Panc1 (cell line): ENCODE measurements at places on chromosomes 3 and 15.

- H3K36me3 ChIP-seq = peaks cover 5% of the 10 kb centered on the region; the same call in 1 of the 2 replicates
- H3K27me3 ChIP-seq = no peaks in the 10 kb centered on the region
- no peaks in the 10 kb centered on the region for H3K4me1 ChIP-seq
- DNase-seq = no peak
- no peak overlapping the region for H3K4me3 ChIP-seq
Observed at GRCh38 chr3:64027658-64028057, 4.4 kb upstream of the PSMD6 start.

DNA sequence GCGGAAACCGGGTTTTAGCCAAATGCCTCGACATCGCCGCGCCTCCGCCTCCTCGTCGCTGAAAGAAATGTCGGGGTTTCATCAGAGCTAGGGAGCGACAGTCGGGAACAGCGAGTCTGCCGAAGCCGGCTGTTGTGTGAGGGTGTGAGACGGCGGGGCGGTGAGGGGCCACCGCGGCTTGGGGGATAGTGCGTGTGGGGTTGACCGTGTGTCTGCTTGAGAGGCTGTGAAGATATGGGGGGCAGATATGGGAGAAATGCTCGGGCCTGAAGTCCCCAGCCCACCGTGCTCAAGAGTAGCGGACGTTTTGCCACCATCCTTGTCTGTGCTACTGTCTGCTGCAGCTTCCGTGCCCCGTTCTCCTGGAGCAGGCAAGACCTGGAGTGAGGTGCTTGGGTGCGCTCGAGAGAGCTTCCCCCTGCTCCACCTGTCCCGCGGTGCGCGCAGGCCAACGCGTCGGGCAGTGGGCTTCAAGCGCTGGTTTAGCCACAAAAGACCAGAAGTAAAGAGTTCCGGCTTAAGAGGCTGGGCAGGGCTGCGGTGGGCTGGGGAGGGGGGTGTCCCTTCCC is 716 bp upstream of the ISLR2 start:
- DNase-seq = no peak
- peak overlapping the region; percentile 24 for H3K4me3 ChIP-seq
- peaks cover 14% of the 10 kb centered on the region for H3K4me1 ChIP-seq

DNA sequence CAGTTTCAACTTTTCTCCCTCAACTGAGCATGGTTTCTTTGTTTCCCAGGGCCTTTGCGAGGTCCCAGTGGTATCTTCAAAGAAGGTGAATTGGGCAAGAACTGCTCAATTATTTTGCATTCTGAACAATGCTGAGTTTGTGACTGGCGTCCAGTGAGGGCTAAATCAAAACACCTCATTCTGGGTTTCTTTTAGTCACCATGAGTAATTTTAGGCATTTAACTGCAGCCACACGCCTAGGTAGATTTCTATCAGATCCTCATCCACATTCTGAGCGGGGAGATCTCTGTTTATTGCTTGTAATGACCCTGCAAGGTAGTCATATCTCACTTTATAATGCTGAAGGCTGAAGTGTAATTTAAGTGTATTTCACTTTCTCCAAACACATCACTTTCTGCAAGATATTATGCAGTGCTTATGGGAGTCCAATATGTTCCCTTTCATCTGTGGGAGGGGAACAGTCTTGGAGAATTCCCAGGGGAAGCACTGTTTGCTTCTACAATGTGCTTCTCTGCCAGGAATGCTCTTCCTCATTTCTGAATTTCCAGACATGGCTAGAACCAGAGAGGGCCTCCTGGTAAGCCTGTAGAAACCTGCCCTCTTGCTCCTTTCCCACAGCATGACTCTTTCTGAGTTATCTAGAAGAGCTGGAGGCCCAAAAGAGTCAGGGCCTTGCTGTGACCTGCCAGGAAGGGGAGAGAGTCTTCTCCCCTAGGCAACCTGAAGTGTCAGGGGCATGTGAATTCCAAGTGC is 91.7 kb downstream of the FRMD4B start:
- no peak for DNase-seq
- H3K27me3 ChIP-seq = no peaks in the 10 kb centered on the region
- H3K4me3 ChIP-seq = no peak overlapping the region
- no peak overlapping the region for H3K27ac ChIP-seq
- no peaks in the 10 kb centered on the region for H3K4me1 ChIP-seq
- H3K36me3 ChIP-seq = no peaks in the 10 kb centered on the region

- H3K36me3 ChIP-seq = no peaks in the 10 kb centered on the region
- H3K27me3 ChIP-seq = no peaks in the 10 kb centered on the region
- H3K4me1 ChIP-seq = no peaks in the 10 kb centered on the region
- no peak for DNase-seq
Observed at GRCh38 chr3:99536555-99537314, 101.7 kb upstream of the COL8A1 start.

DNA sequence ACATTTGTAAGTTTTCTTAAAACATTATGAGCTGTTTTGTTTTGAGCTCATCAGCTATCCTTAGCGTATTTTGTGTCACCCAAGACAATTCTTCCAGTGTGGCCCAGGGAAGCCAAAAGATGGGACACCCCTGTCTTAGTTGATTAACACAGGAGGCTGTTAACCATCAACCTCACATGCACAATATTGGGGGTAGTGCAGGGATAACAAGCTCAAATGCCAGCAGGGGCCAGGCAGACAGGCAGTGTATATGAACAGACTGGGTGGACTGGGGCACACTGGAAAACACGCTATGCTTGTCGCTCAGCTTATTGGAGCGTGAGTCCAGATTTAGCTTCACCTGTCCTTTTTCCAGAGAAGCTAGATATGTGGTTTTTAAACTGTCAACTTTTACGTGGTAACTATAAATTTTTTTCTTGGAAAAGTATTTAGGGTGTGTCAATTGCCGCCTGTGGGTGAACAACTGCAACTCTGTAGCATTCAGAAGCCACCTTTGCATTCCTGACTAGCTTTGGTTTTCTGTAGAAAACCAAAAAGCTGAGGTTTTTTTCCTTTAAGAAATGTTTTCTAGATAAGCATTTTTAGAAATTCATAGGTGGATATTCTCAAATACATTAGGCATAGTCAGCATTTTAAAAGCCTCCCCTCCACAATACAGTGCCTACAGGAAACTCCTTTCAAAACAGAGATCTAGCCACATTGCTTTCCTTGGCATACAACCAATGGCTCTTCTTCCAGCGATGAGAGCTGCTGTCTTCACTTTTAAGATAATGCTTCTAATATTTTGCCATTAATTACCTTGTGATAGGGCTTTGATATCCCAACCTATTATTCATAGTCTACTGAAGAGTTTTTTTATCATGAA is 14.6 kb downstream of the PSMD6 start:
- H3K4me3 ChIP-seq = no peak overlapping the region
- no peaks in the 10 kb centered on the region for H3K27me3 ChIP-seq
- H3K27ac ChIP-seq = no peak overlapping the region
- H3K4me1 ChIP-seq = no peaks in the 10 kb centered on the region
- no peak for DNase-seq
- H3K36me3 ChIP-seq = peaks cover 24% of the 10 kb centered on the region

DNA sequence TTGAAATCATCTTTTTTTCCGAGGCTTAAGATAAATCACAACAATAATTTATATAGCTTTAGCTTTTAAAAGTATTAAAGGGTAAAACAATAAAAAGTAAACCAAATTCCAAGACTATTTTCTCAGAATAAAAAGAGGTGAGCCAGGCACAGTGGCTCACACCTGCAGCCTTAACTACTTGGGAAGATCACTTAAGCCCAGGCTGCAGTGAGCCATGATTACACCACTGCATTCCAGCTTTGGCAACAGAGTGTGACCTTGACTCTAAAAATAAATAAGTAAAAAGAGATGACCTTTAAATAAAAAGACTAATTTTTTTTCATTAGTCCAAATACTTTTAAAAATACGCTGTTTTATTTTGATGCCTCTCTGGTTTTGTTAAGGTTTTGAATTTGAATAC is 54.4 kb downstream of the C3orf80 start:
- H3K4me3 ChIP-seq = no peak overlapping the region
- no peaks in the 10 kb centered on the region for H3K4me1 ChIP-seq
- no peak overlapping the region for H3K27ac ChIP-seq
- no peaks in the 10 kb centered on the region for H3K27me3 ChIP-seq
- no peak for DNase-seq
- no peaks in the 10 kb centered on the region; the same call in 1 of the 2 replicates for H3K36me3 ChIP-seq

DNA sequence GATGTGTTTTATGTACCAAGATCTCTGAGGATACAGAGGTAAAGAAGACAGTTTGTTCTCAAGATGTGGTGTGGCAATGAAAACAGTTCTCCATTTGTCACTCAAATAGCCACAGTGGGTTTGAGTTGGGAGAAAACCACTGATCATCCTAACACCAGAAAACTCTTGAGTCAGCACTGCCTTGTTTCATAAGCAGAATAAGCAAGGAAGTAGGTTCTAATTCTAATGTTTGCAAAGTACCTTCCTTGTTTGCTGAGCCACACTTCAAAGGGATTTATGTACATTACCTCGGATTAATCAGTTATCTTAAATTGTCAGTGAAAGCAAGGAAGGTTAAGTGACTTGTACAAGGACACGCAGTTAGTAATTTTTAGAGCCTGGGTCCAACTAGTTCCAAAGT is 107.8 kb upstream of the BOC start:
- no peak overlapping the region for H3K4me3 ChIP-seq
- no peaks in the 10 kb centered on the region for H3K4me1 ChIP-seq
- H3K36me3 ChIP-seq = no peaks in the 10 kb centered on the region
- peaks cover 4% of the 10 kb centered on the region; the same call in 1 of the 2 replicates for H3K27me3 ChIP-seq

- no peaks in the 10 kb centered on the region for H3K27me3 ChIP-seq
- H3K36me3 ChIP-seq = no peaks in the 10 kb centered on the region
- no peak overlapping the region for H3K4me3 ChIP-seq
- no peak for DNase-seq
Observed at GRCh38 chr15:49215768-49216739, 46.0 kb downstream of the GALK2 start.

DNA sequence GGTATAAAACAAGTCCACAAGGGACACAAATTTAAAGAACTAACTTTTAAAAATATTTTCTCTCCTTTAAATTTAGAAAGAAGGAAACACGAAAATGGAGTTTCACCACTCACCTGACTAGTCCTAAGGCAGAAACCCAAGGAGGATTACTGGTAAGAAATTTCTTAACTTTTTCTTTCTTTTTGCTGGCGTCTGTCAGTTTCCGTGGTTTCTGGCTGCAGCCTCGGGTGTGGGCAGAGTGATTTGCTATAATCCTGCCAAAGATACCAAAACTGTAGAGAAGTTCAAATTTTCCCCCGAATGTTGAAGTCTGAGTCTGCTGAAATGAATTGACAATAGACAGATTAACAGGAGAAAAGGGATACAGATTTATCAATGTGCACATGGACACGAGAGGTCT is 843.6 kb upstream of the ALCAM start:
- H3K27ac ChIP-seq = no peak overlapping the region
- no peaks in the 10 kb centered on the region for H3K27me3 ChIP-seq
- DNase-seq = no peak
- no peaks in the 10 kb centered on the region for H3K36me3 ChIP-seq
- no peak overlapping the region for H3K4me3 ChIP-seq

- H3K4me3 ChIP-seq = no peak overlapping the region
- H3K27ac ChIP-seq = no peak overlapping the region; the same call in 1 of the 2 replicates
- no peak for DNase-seq
- no peaks in the 10 kb centered on the region for H3K36me3 ChIP-seq
Observed at GRCh38 chr3:195183071-195183776, 87.7 kb downstream of the XXYLT1 start.

GRCh38 chr15:76753131-76753530 is 152.0 kb downstream of the SCAPER start:
- no peak overlapping the region for H3K27ac ChIP-seq
- H3K27me3 ChIP-seq = no peaks in the 10 kb centered on the region
- H3K4me1 ChIP-seq = no peaks in the 10 kb centered on the region
- H3K4me3 ChIP-seq = no peak overlapping the region

DNA sequence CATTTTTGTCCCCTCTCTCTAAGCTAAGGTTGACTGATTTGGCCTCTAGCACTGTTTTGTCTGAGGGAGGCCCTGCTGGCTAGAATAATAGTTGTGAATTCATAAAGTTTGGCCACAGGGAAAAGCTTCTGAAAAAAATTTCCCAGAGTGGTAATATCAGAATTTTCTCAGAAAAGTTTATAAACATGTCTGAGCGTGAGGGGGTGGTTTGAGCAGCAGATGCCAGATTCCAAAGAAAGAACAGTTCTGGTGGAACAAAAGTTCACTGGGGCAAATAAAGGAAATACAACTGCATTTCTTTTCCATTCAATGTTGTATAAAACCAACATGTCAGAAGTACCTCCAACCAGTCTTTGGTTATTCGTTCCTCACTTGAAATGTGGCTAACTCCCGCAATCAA is 61.2 kb downstream of the CLDN1 start:
- no peaks in the 10 kb centered on the region for H3K27me3 ChIP-seq
- no peak overlapping the region for H3K4me3 ChIP-seq
- no peaks in the 10 kb centered on the region for H3K36me3 ChIP-seq
- no peaks in the 10 kb centered on the region for H3K4me1 ChIP-seq

DNA sequence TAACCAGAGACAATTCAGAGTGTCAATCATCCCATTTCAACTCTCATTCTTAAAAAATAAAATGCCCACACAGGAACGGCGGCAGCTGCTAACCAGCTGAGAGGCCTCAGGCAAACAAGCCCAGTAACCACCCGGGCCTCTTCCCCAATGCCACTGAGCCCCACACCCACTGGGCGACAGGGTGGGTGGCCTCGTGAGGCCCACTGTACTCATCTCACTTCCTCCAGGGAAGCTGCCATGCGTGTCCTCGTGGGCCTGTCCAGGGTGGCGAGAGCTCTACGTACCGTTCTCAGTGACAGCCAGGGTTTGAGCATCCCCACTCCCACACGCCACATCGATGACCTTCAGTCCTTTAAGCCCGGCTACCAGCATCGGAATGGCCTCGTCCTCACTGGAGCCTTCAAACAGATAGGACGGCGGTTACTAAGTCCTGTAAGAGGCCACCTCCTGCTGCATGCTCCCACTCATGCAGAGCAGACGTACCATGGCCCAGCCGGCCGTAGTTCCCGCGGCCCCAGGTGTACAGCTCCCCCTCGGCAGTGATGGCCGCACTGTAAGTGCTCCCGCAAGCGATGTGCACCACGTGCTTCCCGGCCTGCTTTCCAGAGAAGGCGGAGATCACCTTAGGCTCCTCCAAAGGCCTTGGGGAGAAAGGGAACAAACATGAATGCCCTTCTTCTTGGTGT is 56.5 kb downstream of the HERC2 start:
- DNase-seq = no peak
- no peak overlapping the region for H3K27ac ChIP-seq
- H3K4me3 ChIP-seq = no peak overlapping the region

DNA sequence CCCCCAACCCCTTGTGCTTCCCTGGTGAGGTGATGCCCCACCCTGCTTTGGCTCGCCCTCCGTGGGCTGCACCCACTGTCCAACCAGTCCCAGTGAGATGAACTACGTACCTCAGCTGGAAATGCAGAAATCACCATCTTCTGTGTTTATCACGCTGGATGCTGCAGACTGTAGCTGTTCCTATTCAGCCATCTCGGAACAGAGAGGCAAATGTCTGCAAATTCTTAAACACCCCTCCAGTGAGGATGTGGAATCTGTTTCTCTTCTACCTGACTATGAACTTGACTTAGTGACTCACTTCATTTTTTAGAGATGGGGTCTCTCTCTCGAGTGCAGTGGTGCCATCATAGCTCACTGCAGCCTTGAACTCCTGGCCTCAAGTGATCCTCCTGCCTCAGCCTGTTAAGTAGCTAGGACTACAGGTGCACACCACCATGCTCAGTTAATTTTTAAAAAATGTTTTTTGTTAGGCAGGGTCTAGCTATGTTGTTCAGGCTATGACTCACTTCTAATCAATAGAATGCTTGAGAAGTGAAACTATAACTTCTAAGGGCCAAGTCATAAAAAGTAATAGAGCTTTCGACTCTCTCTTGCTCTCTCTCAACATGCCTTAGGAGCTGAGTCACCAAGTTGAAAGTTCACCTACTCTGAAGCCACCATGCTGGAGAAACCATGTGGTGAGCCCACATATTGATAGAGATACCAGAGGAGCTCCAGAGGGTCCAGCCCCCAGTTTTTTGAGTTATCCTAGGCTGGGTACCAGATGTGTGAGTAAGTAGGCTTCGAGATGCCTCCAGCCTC is 11.5 kb upstream of the PARP14 start:
- no peaks in the 10 kb centered on the region for H3K27me3 ChIP-seq
- no peak overlapping the region for H3K4me3 ChIP-seq
- DNase-seq = no peak
- no peaks in the 10 kb centered on the region for H3K36me3 ChIP-seq
- H3K27ac ChIP-seq = peak overlapping the region; percentile 71
- peaks cover 11% of the 10 kb centered on the region for H3K4me1 ChIP-seq
